ENCODE measurements at places on chromosomes 4 and X. TPM values are rescaled to one million over a fixed set of nuclear protein-coding genes. Genes with fewer than 3 reads are reported as not detected.

- DNase-seq: peak; percentile 11
These were observed 731 bp downstream of the BRWD3 start for GRCh38 chrX:80808881-80809411.

DNA sequence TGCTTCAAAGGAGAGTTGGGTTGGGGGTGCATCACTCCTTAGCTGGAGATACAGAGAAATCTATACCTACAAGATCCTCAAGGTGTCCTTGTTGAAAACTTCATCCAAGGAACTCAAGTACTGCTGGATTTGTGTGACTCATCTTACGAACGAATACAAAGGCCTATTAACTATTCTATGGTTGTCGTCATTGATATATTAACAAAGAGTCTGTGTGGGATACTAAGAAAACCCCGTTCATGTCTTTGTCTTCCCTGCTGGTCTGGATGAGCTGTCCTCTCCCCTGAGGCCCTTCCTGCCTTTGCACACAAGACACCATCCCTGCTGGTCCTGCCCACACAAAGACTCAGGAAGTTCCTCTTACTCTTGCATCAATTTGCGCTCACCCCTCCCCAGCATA, 54.9 kb upstream of the IRF2 start:
- no peak for DNase-seq

DNA sequence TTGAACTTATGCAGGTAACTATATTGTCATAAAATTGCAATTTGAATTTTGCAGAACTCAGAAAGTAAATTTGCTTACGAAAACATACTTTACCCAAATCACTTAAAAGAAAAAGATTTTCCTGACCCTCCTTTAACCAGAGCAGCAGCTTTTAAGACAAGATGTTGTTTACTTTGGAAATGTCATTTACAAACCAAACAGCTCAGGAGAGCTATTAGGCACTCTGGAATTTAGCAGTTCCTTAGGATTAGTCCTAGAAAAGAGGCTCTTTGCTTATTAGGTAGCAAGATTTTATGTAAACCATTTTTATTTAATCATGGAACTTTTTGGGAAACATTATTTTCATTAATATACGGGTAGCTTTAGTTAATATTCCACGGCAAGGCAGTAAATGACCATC, 765.7 kb upstream of the POU3F4 start:
- no peak for DNase-seq

GRCh38 chr4:136505020-136505419, 1027.3 kb downstream of the PCDH18 start:
- no peak for DNase-seq

DNA sequence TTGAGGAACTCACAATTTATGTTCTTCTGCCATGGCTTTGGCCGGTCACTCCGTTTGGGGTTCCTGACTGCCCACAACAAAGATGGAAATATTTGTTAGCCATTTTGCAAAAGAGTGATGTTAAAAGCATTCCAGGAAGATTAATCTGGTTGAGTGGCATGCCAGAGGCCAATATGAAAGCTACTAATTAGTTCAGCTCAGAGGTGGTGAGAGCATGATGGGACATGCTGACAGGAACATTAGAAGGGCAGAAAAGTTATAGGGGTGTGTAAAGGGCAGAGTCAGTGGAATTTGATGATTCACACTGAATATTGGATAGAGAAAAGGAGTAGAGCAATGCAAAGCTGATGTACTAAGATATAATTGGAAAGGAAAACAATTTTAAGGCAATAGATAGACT, 94.4 kb downstream of the TLL1 start:
- no peak for DNase-seq

DNA sequence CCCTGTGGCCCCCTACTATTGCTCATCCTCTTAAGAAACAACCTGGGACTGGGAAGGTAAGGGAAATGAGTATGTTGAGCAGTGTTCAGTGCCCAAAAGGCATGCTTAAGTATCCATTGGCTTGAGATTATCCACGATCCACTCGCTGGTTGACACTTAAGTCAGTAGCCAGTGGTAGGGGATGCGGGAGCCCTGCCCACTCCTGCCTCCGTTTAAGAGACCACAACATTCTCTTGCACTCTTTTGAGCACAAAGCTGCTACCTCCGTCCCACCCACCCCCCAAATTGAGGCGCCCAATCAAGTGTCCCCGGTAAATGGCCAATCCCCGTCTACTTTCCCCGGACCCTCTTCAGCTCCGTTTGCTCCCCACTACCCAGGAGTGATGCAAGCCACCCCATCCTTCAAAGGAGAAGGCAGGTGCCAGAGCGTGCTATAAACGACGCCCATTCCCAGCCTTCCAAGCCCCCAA, 25.0 kb downstream of the UTP14A start:
- no peak for DNase-seq

- no peak for DNase-seq
These were observed 137.9 kb downstream of the SLC7A11 start for GRCh38 chr4:138104284-138104680.

- no peak for DNase-seq
These were observed 50.8 kb downstream of the WWC2 start for GRCh38 chr4:183149616-183150539.

DNA sequence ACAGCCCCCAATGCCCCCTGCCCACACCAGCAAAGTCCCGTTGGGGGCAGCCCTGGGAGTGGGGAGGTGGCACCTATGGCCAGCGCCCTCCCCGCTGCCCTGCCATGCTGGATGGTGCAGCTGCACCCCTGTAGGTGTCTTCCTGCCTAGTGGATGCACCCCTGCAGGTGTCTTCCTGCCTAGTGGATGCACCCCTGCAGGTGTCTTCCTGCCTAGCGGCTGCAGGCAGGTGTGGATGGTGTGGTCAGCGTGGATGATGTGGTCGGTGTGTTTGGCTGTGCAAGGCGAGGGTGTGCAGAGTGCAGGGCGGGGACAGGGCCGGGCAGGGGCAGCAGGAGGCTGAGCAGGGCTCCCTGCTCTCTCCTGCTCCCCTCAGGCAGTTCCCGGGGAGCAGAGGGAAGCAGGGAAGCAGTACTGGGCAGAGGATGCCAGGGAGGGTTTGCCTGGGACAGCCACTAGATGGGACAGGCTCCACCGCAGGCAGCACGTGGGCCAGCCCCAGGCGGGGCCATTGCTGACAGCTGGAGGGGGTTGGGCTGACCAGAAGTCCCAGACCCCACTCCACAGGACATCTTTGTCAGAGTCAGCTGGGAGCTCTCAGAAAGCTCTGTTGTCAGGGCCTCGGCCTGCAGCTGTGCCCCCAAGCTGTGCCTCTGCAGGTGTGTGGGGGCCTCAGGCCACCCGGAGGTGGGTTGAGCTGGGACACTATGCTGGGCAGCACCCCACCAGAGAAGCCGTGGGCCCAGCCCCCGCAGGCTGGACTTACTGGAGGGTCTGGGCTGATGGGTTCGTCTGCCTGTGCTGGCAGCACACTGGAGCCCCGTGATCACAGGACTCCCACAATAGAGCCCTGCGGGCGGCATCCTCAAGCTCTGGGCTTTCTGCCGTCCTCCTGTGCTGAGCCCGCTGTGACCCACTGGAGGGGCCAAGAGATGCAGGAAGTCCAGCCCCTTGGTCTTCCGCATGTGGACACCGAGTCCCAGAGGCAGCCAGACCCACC, 23.7 kb downstream of the DOK7 start:
- DNase-seq: no peak

DNA sequence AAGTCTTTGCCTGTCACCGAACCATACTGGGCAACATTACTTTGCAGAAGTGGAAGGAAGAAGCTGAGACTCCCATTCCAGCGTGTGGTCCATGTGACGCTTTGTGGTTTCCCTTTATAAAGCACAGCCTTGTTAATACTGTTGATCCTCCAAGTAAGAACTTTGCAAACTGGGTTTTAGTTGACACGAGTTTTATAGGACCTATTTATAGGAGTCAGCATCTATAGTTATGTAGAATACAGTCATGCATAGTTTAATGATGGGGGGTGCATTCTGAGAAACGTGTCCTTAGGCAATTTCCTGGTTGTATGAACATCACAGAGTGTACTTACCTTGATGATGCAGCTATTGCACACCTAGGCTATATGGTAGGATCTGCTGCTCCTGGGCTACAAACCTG, 1879.4 kb upstream of the TENM3 start:
- no peak for DNase-seq

- DNase-seq: no peak
These were observed 756.5 kb downstream of the C4orf33 start for GRCh38 chr4:129852434-129852833.

DNA sequence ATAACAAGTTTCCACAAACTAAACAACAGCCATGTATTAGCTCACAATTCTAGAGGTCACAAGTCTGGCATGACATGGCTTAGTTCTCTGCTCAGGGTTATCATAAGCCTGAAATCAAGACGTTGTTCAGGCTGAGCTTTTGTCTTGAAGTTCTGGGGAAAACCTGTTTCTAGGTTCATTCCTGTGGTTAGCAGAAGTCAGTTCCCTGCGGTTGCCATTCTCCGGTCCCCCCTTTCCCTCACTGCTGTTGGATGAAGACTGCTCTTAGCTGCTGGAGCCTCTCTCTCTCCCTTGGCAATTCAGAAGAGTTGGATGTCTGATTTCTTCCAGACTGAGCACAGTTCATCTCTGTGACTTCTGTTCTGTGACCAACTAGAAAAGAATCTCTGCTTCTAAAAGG, 962.6 kb downstream of the PCDH7 start:
- no peak for DNase-seq

GRCh38 chrX:103475381-103475780, 43.9 kb downstream of the RAB40A start:
- DNase-seq: no peak

- DNase-seq: no peak
These were observed 65.3 kb upstream of the NDUFC1 start for GRCh38 chr4:139367421-139368090.

DNA sequence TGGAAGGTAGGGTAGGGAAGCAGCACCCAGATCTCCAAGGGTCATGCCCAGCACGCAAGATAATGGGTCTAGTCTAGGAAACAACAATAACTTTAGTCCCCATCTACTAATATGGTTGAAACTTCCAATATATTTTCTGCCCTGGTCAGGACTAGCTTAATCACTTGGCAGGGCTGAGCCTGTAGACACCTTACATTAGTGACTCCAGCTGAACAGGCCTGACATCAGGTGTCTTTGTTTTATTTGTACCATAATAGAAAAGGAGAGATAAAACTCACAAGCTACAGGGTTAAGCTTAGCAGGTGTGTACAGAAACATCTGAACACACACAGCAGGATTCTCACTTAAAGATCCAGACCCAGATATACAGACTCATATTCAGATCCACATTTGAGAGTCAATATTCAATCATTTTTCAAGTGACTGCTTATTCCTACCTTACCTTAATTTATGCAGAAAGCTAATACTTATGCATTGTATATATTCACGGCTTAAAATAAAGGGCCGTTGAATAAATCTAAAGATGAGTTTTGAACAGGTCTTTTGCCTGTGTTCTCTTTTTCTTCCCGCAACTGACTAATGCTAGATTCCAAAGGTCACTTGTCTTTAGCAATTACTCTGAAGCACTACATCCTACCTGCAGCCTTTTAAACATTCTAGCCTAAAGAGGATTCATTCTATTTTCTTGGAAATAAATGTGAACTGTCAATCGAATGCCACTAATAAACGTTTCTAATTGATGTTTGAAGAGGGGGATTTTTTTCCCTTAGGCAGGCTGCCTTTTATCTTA, 745.3 kb downstream of the RPA4 start:
- DNase-seq: no peak

DNA sequence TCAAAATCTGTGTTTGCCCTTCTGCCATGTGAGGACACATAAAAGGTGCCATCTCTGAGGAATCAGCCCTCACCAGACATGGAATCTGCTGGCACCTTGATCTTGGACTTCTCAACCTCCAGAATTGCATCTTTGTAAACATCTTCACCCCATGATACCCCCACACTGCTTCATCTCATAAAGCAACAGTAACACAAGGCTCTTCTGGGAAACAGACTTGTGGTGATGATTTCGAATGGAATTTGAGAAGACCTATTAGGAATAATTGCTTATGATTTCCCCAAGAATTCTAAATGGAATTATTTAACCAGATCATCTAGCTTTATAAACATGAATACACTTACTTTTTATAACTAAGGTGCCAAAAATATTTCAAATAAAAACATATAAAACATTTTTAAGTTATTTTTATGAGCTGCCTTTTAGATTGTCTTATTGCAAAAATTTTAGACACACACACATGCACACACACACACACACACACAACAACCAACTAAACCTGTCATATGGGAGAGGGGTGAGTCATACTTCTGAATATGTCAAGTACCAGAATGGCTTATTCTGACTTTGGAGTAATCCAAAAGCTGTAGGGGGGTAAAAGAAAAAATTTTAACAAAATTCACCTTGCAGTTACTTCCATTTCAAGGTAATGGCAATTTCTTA, 82.0 kb downstream of the USP46 start:
- no peak for DNase-seq

DNA sequence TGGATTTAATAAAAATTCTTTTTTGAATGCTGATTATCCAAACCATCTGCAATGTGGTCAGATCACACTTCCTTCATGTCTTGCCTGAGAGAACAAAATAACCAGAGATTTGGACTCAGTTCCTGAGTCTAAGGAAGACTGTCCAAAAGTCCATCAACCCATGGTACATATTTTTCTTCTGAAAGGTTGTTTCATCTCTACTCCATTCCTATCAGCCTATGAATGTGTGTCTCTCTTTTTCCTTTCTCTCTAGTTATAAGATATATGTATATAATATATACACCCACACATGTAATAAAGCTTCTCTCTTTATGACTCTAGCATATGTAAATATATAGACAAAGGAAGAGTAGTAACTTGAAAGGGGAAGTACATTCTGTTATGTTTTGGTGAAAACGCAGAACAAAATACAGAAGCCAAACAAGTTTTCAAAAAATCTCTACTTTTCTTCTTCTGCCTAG, 226.9 kb downstream of the ARHGAP24 start:
- no peak for DNase-seq

PDE6B gene
- 9.3 TPM for total RNA-seq

FABP2 gene
- total RNA-seq: not detected

HS3ST1 gene
- 6.7 TPM for total RNA-seq

RAB33A gene
- 0.62 TPM for total RNA-seq

TNIP2 gene
- 54.8 TPM for total RNA-seq

KDR gene
- 22.7 TPM for total RNA-seq

ASB12 gene
- total RNA-seq: not detected

F8A3 gene
- 23.1 TPM for total RNA-seq
